ENCODE measurements at places on chromosomes 4 and X.

- no peak for DNase-seq
These were observed 89.2 kb downstream of the ZNF330 start for GRCh38 chr4:141309874-141310273.

DNA sequence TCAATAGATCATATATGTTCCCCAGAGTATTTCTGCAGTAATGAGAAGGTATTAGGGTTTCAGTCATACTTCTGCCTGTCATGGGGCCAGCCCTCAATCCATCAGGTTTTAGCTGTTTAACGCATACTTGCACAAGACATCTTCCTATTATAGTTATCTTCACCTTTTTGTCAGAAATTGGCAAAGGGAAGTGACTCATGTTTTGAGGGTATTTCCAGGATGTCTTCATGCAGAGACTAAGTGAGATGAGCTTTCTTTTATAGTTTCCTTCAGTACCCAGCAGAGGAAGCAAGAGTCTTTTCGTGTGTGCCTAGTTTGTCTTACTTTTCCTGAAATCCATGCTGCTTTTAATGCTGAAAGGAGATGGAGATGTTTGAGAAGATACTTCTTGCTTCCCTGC, 9.5 kb downstream of the CSTF2 start:
- no peak for DNase-seq

DNA sequence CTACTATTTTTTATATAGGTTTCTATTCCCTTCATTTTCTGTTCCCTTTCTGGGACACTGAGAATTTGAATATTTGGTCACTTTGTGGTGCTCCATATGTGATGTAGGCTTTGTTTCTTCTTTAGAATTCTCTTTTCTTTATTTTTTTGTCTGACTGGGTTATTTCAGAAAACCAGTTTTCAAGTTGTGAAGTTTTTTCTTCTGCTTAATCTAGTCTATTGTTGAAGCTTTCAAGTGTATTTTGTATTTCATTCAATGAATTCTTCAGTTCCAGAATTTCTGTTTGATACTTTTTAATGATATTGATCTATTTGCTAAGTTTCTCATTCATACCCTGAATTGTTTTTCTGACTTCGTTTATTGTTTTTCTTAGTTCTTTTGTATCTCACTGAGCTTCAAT, 96.2 kb upstream of the HAND2 start:
- DNase-seq, result no peak

- DNase-seq, result no peak
These were observed 13.8 kb upstream of the PAGE5 start for GRCh38 chrX:55206162-55206941.

DNA sequence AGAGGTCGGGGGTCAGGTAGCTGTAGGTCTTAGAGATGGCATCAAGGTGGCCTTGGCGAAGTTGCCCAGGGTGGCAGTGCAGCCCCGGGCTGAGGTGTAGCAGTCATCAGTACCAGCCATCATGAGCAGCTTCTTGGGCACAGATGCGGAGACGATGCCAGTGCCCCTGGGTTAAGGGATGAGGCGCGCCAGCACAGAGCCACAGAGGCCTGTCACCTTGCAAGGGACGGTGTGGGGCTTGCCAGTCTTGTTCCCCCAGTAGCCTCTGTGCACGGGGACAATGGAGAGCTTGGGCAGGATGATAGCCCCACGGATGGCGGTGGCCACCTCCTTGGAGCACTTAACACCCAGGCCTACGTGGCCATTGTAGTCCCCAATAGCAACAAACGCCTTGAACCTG, 750.7 kb upstream of the PABPC4L start:
- DNase-seq, result no peak

GRCh38 chr4:91092398-91092980, 965.3 kb downstream of the CCSER1 start:
- DNase-seq, result no peak

- DNase-seq, result no peak
These were observed 33.0 kb downstream of the GALNTL6 start for GRCh38 chr4:171846232-171846631.

GRCh38 chr4:144090744-144091143, 49.8 kb downstream of the GYPA start:
- DNase-seq, result no peak

- peak; percentile 11 for DNase-seq
These were observed 559 bp downstream of the SLC9A7 start for GRCh38 chrX:46758163-46758955.

DNA sequence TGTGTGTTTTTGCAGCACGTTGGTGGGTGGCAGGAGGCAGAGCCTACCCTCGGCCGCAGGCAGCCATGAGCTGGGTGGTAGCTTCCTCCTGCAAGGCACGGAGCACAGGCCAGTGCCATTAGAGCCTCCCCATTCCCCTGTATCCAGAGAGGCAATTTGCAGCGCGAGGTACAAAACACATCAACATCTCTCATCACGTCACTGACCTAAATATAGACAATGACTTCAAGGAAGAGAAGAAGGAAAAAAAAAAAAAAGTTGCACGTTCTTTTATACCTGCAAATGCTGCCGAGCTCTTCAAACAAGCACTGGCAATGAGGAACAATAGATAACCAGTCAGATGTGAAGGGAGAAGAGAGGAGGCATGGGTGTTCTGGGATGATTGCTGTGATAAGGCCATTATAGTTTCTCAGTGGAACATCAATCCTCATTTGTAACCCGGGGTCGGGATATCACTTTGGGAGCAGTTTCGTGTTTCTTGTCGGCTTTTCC, 159.9 kb downstream of the MGST2 start:
- no peak for DNase-seq

- no peak for DNase-seq
These were observed 223.8 kb upstream of the TAPT1 start for GRCh38 chr4:16450031-16450430.

DNA sequence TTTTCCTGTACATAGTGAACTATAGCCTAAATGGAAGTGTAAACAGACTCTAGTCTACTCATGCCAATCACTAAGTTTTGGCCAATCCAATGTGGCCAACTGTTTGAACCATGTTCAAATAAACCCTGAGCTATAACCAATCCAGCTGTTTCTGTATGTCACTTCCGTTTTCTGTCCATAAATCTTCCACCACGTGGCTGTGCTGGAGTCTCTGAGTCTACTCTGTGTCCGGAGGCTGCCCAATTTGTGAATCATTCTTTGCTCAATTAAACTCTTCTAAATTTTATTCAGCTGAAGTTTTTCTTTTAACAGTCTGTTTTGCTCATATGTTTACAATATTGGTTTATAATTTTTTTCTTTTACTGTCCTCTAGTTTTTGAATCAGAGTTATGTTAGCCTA, 112.3 kb upstream of the BANK1 start:
- no peak for DNase-seq

- no peak for DNase-seq
These were observed 246.0 kb upstream of the ARSJ start for GRCh38 chr4:114225436-114225835.

GRCh38 chr4:174544496-174544895, 22.2 kb upstream of the HPGD start:
- DNase-seq, result no peak

DNA sequence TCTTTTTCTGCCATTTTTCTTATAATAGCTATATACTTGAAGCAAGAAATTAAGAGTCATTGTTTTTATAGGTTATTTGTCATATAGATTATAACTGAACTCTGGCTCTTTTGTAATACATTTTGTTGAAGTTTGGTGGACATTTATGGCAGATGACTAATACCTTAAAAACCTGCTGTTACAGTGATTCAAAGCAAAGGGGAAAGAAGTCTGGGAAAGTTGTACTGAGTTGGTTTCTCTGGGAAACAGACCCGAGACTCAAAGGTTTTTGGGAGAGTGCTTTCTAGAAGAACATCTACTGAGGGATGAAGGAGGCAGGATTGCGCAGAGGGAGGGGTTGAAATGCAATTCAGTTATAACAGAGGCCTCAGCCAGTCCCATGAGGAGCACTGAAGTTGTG, 35.9 kb downstream of the NAP1L5 start:
- DNase-seq, result no peak
